ENCODE measurements at places on chromosomes 4 and X.

- DNase-seq: no peak
These were observed 10.0 kb upstream of the ELOVL6 start for GRCh38 chr4:110208419-110208818.

- no peak for DNase-seq
These were observed 278.0 kb downstream of the PDGFC start for GRCh38 chr4:156693557-156693956.

DNA sequence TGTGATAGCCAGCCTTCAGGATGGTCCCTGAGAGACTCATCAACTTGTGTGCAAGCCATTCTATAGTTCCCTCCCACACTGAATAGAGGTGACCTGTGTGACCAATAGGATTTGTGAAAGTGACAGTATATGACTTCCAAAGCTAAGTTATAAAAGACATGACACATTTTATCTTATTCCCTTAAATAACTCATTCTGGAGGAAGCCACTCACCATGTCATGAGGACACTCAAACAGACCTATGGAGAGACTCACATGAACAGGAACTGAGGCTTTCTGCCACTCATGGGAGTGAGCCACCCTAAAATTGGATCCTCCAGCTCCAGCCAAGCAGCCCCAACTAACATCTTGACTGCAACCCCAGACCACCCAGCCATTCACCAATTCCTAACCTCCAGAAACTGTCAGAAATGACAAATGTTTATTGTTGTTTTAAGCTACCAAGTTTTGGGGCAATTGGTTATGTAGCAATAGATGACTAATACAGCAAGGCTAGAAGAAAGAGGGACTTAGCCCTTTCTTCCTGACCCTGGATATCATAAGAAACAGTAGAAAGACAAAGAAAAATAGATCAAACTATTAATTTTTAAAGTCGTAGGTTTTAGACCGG is 9.0 kb upstream of the CHIC2 start:
- peak; percentile 74 for DNase-seq

GRCh38 chrX:11580789-11581188 is 84.9 kb downstream of the ARHGAP6 start:
- DNase-seq: no peak

GRCh38 chr4:126753592-126753991 is 879.2 kb upstream of the INTU start:
- DNase-seq: no peak

GRCh38 chr4:144591401-144591800 is 54.6 kb upstream of the HHIP start:
- DNase-seq: no peak

DNA sequence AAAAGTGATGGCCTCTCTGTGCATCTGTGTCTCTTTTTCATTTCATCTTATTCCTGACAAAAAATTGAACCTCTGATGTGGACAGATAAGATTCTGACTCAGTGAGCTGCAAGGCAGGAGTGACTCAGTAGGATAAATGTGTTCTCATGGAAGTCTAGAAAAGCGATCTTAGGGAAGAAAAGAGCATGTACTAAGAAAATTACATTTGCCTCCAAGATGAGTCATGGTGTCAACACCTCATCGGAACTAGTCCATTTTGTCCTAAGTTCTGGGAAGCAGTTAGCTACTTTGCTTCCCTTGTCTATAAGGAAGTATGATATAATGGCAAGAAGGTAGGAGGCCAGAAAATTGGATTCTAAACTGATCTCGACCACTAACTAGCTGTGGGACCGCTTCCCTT is 83.5 kb upstream of the AFF2 start:
- DNase-seq: peak; percentile 54

- DNase-seq: no peak
These were observed 38.6 kb upstream of the HMX1 start for GRCh38 chr4:8910100-8910821.

- peak; percentile 86 for DNase-seq
These were observed 47.7 kb downstream of the DDX3X start for GRCh38 chrX:41381685-41382084.

DNA sequence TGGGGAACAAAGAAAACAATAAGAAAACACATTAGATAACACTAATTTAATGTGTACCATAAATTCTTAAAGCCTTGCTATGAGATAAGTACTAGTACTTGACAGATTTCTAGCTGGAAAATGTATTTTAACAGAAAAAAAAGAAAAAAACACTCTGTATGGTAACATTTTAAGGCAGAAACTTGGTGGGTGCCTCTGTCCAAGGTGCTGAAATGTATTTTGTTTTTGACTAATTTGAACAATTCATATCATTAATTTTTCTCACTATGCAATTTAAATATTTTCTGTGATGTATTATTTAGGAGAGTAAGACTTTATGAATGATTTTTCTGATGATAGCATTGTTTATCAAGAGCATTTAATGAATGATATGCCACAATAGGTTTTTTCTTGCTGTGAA is 107.5 kb downstream of the GABRG1 start:
- no peak for DNase-seq

DNA sequence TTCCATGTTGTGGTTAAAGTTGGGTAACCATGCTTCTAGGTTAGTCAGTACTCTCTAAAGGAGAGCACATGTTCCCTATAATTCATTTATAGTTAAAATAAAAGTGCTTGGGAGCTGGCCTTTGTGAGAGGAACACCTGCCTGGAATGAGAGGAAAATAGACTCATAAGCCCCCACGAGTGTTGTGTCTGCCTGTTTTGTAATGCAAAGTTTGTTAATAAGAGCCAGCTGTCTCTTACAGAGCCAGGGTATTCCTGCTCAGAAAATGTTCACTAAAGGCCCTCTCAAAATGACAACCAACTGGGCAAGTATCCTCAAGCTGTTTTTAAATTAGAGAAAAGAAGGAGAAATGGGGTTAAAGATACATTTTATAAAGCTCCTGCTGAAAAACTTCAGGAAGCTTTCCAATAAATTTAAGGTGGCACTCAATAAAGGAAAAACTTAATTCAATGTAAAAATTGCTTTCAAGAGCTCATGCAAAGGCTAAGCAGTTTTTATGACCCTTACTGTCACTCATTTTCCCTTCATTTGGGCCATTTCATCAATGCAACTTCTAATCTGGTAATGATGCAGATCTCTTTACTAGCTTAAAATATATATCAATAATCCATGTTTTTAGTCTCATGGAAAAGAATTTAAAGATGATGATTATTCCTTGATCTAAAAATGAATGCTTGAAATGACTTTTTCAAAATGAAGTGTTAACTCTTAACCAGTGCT is 793.6 kb downstream of the STPG2 start:
- DNase-seq: no peak

DNA sequence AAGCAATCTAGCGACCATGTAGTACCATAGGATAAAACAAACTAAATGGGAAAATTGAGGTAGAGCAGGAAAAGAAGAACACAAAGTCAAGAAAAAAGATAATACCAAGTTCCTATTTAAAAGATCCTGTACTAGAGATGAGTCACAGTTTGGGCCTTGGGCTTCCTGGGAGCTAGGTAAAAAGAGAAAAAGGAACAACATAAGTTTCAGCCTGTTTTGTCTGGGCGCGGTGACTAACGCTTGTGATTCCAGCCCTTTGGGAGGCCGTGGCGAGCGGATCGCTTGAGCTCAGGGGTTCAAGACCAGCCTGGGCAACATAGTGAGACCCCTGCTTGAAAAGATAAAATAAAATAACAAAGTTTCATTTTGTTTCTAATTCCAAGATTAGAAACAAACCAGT is 14.0 kb upstream of the TMEM156 start:
- DNase-seq: peak; percentile 85

DNA sequence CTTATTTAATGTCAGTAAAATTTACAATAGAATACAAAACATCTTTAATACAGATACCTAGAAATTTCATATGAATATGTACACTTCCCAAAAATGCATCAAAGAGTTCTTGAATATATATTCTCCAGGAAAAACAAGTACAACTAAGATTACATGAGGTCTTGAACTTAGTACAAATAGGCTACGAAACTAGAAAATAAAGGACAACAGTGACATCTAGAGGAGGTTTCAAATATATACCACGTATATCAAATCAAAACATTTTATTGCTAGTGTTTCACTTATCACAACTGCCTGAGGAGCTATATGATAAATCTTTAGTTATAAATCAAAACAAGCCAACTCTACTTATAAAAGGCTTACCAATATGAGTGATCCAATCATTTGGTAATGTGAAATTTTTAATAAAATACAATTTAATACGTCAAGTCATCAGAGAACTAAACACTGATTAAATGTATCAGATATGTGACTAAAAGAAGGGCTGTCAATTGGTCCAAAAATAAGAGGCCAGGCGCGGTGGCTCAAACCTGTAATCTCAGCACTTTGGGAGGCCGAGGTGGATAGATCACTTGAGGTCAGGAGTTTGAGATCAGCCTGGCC is 36.6 kb downstream of the ANAPC10 start:
- peak; percentile 54 for DNase-seq

- no peak for DNase-seq
These were observed 1841.9 kb downstream of the STIM2 start for GRCh38 chr4:28702571-28702970.

GRCh38 chrX:103656617-103657016 is 27.8 kb downstream of the TCEAL1 start:
- no peak for DNase-seq

DNA sequence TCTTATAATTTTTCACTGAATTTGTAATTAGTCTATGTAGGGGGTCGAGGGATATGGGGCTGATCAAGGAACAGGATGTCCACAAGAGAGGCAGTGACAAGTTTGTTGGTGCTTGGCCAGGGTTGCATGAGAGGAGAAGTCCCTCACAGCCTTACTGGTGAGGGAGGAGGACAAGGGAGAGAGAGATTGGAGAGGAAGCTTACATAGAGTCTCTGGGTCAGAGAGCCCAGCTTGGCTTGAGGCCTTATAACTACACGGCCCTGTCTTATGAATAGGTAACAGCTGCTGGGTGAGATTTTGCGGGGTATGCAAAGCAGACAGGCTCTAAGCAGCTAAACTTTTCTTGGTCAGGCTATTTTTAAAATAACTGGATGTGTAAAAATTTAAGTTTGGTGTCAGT is 37.9 kb upstream of the OTUD4 start:
- no peak for DNase-seq

DNA sequence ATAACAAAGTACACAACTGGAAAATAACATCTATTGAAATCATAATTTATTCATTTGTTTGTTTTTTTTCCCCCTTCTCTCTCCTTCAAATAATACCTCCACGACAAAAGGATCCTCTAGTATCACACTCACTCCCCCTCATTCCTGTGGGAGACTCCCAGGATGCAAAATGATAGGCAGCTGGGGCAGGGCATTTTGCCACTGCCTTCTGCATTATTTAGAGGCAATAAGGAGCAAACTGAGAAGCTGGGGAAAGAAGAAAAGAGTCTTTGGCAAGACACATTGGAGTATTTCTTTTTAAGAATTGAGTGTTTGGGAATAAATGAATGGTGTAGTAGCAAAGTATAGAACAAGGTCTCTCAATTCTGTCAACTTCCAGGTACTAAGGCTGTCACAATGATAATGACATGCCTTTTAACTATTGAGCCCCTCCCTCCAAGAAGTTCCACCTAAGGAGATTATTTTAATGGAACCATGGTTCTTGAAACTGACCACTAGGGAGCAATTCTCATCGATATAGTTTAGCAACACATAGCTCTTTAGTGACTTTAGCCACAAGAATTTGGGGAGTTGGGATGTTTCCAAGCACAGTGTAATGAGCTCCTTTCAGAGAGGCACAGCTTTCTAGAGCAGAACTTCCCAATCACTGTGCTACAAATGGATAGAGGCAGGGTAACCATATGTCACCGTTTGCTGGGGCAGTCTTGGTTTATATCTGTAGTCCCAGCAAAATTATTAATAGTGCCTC is 303.3 kb downstream of the FRMPD4 start:
- no peak for DNase-seq

GRCh38 chrX:71366674-71367256 is 608 bp downstream of the TAF1 start:
- peak; percentile 32 for DNase-seq

DNA sequence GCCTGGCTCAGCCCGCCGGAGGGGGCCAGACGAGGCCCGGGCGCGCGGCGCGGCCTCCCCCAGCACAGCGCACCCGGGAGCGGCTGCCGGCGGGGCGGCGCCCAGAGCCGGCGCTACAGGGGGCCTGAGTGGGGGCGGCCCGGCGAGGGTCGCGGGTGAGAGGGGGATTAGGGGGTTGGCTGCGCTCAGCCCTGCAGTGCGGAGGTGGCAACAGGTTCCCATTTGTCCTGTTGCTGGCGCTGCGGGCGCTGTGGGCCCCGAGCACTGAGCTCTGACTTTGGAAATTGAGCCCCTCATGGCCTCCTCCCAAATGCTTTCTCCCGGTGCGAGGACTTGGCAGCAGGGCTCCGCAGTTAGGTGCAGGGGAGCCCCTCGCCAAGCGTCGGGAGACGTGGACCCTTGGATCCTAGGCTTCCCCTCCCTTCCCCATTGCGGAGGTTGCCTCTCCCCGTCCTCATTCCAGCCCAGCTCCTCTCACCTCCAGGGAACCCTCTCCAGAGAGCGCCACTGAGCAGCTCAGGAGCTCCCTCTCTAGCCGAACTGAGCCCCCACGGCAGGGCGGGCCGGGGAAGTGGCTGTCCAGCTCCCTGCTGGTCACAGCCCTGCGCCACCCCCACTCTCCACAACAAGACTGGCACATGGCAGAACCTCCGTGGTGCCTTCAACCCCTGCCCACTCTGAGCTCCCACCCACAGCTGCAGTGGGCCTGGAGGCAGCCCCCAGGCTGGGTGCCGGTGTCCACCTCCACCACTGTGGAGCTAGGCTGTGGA is 2.5 kb upstream of the DUSP9 start:
- no peak for DNase-seq

- no peak for DNase-seq
These were observed 204.8 kb downstream of the TRAM1L1 start for GRCh38 chr4:116880625-116881024.

DNA sequence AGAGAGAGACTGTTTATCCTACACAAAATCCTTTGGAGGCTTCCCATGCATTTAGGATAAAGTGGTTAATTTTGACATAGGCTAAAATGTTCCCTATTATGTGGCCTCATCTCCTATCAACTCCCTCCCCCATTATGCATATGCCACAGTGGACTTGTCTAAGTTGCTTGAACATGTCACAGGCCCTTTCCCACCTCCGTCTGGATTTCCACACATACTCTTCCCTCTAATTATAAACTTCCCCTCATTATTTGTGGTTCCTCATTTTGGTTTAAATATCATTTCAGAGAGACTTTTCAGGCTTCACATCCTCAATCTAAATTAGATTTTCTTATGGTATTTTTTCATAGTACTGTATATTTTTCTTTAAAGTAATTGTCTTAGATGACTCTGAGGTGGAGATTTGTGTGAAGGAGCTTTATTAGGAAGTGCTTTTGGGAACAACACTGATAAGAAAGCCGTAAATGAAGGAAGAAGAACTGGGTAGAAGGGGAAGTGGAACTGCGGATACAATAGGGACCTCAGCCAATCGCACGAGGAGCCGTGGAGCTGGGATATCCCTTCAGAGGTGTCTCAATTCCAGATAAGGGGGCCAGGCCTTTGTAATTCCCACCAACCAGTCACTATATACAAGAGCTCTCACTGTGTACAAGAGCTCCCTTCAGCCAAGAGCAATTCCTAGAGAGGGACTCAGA is 7.9 kb downstream of the C4orf17 start:
- DNase-seq: peak; percentile 54

DNA sequence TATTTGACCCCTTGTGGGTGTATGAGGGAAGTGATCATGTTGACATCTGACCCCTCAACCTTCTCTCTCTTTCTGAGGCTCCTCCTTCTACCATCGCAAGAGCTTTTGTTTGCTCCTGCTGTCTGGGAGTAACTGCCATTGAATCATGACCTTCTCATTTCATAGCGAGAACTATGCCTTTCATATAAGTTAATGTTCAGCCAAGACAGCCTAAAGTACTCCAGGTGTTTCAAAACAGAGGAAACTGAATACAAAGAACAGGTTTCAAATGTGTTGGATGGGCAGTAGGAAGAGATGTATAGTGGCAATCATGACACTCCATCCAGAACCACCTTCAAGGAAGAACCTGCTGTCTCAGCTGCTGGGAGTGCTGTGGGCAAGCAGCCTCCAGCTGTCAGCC is 403.1 kb downstream of the MID1IP1 start:
- no peak for DNase-seq
